Activated B cell treated with CpG ODN at 0.5 μM for 24 hours (primary cell): ENCODE measurements at places on chromosomes 5 and 9. TPM values are rescaled to one million over a fixed set of nuclear protein-coding genes. Genes with fewer than 3 reads are reported as not detected.

- H3K27ac ChIP-seq: peak overlapping the region; percentile 94
- H3K4me1 ChIP-seq: peaks cover 48% of the 10 kb centered on the region
- DNase-seq: no peak
- H3K36me3 ChIP-seq: no peaks in the 10 kb centered on the region
Observed at GRCh38 chr5:133397348-133397747, 215.0 kb downstream of the FSTL4 start.

- no peak overlapping the region for H3K4me3 ChIP-seq
- H3K36me3 ChIP-seq: no peaks in the 10 kb centered on the region
- no peak for DNase-seq
- H3K27me3 ChIP-seq: no peaks in the 10 kb centered on the region
Observed at GRCh38 chr9:4174546-4175175, 125.2 kb downstream of the GLIS3 start.

ANKRD33B gene
- total RNA-seq: 156 and 170 TPM in 2 replicates

ADAMTSL2 gene
- not detected in 2 replicates for total RNA-seq

DNA sequence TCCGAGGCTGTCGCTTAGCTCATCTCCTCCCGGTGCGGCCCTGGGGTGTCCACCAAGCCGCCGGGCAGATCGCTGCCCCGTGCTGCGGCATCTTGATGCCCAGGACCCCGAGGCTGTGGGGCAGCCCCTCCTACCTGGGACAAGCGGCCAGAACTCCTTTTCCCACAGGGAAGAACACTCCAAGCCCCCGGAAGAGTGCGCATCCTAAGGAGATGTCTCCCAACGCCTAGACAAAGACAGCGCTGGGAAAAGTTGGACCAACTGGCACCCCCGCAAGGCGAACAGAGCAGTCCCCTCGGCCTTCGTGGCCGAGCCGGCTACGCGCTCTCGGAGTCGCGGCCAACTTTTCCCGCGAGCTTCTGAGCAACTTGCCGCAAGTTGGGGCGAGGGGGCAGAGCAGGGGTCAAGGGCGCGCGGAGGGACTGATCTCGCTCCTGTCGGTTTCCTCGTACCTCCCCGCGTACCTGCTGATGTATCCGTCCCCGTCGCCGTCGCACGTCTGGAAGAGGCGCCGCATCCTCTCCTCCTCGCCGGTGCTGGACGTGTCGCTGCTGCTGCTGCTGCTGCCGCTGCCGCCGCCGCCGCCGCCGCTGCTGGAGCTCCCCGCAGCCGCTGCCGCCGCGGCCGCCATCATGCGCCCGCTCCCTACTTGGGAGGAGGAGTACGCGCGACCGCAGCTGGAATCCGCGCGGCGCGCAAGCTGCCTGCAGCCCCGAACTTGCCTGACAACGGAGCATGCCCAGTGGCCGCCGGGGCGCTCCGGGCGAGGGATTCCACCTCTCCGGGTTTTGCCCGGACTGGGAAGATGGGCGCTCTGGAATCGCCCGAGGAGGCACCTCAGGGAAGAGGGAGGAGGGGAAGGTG lies at the start of gene MCC:
Gene MCC, minus strand, starts transcription at position 673 of the 864 bp plus-strand sequence.
- H3K27me3 ChIP-seq: peaks cover 63% of the 10 kb centered on the region
- peak within 1 kb of the TSS; percentile 73 for H3K4me3 ChIP-seq
- H3K4me1 ChIP-seq: peaks cover 17% of the 10 kb centered on the region
- peak; percentile 22 for DNase-seq
- H3K27ac ChIP-seq: no peak within 1 kb of the TSS

DNA sequence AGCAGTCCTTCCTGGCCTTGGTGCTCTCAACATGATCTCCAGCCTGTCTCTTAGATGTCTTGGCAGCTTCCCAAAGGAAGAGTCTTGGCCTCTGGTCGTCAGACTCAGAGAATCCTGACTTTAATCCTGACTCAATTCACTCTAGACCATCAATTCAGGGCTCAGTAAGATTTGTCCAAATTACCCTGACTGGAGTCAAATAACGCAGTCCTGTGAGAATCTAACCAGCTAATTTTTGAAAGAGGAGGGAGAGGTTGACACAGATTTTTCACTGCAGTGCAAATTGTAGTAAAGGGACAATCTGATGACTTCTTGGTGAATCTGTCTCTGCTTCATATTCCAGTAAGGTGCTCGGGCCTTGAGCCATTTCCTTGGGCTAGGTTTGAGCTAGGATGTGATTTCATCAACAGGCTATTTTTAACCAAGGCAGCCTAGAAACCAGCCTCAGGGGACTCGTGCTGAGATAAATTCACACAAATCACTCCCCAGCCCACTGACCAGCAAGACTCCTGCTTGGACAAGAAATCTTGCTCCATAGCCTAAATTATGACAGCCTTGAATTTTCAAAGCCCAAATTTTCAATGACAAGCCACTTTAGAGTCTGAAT lies 257.4 kb downstream of the ENC1 start:
- H3K4me1 ChIP-seq: no peaks in the 10 kb centered on the region
- no peak for DNase-seq
- H3K36me3 ChIP-seq: no peaks in the 10 kb centered on the region
- H3K27me3 ChIP-seq: peaks cover 9% of the 10 kb centered on the region
- no peak overlapping the region for H3K4me3 ChIP-seq
- H3K27ac ChIP-seq: no peak overlapping the region

GRCh38 chr9:135513351-135513846 lies 7.8 kb upstream of the LCN1 start:
- H3K27me3 ChIP-seq: peaks cover 5% of the 10 kb centered on the region
- no peak overlapping the region for H3K27ac ChIP-seq
- no peak overlapping the region for H3K4me3 ChIP-seq
- DNase-seq: no peak
- H3K36me3 ChIP-seq: no peaks in the 10 kb centered on the region

DNA sequence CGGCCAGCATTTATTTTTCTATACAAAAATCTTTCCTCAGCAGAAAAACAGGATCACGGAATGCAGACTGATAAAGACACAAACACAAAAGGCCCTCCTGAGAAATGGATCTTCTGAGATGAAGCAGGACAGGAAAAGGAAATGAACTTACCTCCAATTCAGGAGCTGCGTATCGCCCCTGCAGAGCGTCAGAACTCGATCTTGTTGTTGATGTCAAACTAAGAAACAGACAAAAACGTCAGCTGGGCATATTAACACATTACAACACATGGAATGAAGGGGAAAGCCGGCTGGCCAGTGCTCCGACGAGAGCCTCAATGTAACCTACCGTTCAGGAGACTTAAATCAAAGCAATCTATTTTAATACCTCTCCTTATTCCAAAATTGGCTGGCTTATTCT lies 105.1 kb downstream of the SERINC5 start:
- no peak overlapping the region for H3K27ac ChIP-seq
- H3K36me3 ChIP-seq: peaks cover 11% of the 10 kb centered on the region
- no peak for DNase-seq
- no peaks in the 10 kb centered on the region for H3K27me3 ChIP-seq

- peaks cover 36% of the 10 kb centered on the region for H3K4me1 ChIP-seq
- no peak overlapping the region for H3K27ac ChIP-seq
- H3K4me3 ChIP-seq: no peak overlapping the region
- peaks cover 2% of the 10 kb centered on the region for H3K36me3 ChIP-seq
- no peak for DNase-seq
Observed at GRCh38 chr5:154276973-154277331, 86.4 kb downstream of the GALNT10 start.

GRCh38 chr5:35356725-35357124 lies 126.4 kb upstream of the PRLR start:
- no peak overlapping the region for H3K4me3 ChIP-seq
- H3K27me3 ChIP-seq: no peaks in the 10 kb centered on the region
- no peak for DNase-seq
- H3K27ac ChIP-seq: no peak overlapping the region
- no peaks in the 10 kb centered on the region for H3K36me3 ChIP-seq
- no peaks in the 10 kb centered on the region for H3K4me1 ChIP-seq

DNM1 gene
- total RNA-seq: 0.81 and 0.86 TPM in 2 replicates

DNA sequence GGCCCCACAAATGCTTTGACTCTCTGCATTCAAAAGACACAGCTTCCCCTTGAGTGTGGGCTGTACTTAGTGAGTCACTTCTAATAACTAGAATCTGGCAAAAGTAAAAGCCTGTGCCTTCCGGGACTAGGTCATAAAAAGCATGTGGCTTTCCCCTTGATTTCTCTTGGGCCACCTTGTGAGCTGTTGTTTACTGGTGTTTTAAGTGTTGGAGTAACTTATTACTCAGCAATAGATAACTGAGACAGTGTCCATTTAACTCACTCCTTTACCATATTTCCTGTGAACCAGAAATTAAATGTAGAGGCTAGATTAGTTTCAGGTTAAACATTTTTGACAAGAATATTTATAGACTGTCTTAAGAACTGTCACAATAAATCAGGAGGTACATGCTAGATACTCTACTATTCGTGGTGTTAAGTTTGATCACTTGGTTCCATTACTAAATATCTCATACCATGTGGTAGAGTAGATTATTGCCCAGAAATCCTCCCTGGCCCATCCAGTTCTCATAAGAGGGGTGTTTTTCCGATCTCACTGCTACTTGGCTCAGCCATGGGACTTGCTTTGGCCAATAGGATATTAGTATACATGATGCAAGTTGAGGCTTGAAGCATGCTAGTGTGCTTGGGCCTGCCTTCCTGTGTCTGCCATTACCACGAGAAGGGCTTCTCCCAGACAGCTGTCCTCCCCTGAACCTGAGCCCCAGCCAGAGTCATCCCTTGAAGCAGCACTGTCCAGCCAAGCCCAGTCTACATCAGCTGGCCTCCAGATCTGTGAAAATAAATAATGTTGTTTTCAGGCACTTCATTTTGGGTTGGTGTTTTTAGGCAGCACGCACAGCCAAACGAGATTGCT lies 10.4 kb upstream of the CMBL start:
- H3K27me3 ChIP-seq: peaks cover 2% of the 10 kb centered on the region
- no peak overlapping the region for H3K27ac ChIP-seq
- no peaks in the 10 kb centered on the region for H3K36me3 ChIP-seq
- DNase-seq: no peak

DNA sequence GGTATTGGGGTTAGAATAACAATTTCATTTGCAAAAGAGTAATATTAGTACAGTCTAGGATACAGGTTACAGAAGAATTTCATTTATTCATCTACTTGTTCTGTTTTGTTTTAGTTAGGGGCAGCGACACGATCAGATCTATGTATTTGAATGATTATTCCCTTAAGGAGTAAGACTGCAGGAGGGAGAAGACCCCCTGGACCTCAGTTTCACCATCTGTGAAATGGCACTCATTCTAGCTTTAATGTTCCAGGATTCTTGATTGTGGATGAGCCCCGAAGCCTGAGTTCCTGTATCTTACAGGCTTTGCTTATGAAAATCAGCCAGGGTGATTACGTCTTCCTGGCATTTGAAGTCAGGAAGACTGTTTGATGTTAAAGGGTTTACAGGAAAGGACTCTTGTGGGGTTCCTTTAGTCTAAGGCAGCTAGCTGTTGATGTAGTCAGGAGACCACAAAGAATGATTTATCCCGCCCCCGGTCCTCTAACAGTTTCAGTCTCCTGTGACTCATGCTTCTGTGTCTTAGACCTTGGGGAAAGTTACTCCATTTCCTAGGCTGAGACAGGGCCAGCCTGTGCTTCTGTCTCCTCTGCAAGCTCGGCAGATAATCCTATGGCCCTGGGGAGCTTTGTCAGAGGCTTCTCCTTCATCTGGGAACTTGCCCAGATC lies 11.5 kb downstream of the SMIM3 start:
- DNase-seq: no peak
- H3K36me3 ChIP-seq: no peaks in the 10 kb centered on the region
- peaks cover 38% of the 10 kb centered on the region for H3K27me3 ChIP-seq
- no peak overlapping the region for H3K4me3 ChIP-seq
- peak overlapping the region; percentile 24 for H3K27ac ChIP-seq

SPAG8 gene
- 1.8 and 4.0 TPM in 2 replicates for total RNA-seq

DNA sequence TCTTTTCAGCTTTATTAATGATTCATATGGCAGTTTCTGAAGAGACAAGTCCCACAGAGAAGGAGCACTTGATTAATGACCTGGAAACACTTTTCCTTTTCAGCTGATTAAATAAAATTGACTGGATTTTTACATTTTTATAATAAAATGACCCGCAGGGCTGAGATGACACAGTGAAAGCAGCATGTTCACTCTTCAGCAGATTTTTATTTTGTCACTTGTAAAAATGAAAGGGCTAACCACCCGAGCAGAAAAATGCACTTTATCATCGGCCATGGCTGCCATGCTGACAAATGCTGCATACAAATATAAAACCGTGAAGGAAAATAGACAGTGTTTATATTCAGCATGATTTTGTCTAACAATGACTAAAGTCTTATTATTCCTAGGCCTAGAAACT lies 321.6 kb upstream of the ITGA1 start:
- H3K4me1 ChIP-seq: no peaks in the 10 kb centered on the region
- H3K4me3 ChIP-seq: no peak overlapping the region
- no peaks in the 10 kb centered on the region for H3K27me3 ChIP-seq
- no peak for DNase-seq
- no peaks in the 10 kb centered on the region for H3K36me3 ChIP-seq
- H3K27ac ChIP-seq: no peak overlapping the region

GRCh38 chr9:119412399-119412798 lies 43.2 kb upstream of the BRINP1 start:
- no peak overlapping the region for H3K27ac ChIP-seq
- DNase-seq: no peak
- no peaks in the 10 kb centered on the region for H3K27me3 ChIP-seq
- H3K36me3 ChIP-seq: no peaks in the 10 kb centered on the region
- H3K4me1 ChIP-seq: no peaks in the 10 kb centered on the region
- no peak overlapping the region for H3K4me3 ChIP-seq

TXNDC8 gene
- not detected in 2 replicates for total RNA-seq

DNA sequence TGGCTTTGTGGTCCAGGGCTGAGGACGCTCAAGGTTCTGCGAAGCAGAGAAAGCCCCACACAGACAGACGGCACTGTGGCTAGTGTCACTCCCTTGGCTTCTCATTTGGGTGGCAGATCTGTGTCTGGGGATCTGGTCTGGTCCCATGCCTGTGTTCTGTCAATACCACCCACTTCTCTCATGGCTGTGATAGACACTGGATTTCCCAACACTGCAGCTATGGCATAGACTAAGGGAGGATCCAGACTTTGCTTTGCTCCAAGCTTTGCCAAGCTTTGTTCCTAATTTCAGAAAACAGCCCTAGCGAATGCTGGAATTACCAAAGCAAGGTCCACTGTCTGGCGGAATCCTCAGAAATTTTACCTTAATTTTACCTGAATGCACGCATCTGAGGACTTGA lies 62.1 kb downstream of the GADD45G start:
- H3K4me3 ChIP-seq: no peak overlapping the region
- H3K36me3 ChIP-seq: no peaks in the 10 kb centered on the region
- DNase-seq: no peak
- H3K27ac ChIP-seq: no peak overlapping the region

DNA sequence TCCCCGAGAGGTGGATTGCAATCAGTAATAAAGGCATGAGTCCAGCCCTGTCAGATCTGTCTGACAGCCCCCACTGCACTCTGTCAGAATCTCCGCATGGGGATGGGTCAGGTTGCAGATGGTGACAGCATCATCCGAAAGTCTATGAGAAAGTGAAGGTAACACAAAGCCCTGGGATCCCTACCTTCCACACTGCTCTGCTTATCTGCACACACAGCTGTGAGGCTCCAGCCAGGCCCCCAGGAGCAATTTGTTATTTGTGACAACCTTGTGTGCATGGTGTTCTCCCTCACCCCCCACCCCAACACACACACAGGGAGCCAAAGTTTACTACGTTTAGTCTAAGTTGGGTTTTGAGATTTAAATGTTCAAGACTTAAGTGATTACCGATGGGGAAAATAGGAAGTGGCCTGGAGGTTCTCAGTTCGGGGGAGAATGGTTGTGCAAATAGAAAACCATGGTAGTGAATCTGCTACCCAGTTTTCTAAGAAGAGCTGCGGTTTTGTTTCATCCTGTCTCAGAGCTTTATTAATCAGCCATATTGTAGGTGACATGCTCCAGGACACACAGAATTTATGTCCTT lies 92.7 kb downstream of the SV2C start:
- H3K4me1 ChIP-seq: peaks cover 15% of the 10 kb centered on the region
- peaks cover 2% of the 10 kb centered on the region for H3K27me3 ChIP-seq
- no peaks in the 10 kb centered on the region for H3K36me3 ChIP-seq
- no peak for DNase-seq
